Fibroblast of villous mesenchyme (primary cell): ENCODE measurements at places on chromosomes 7 and 10.
A peak's percentile ranks its signal among the peaks of the same experiment; 100 is the strongest.

GRCh38 chr10:26378861-26379294, 59.3 kb upstream of the APBB1IP start:
- DNase-seq: peak; percentile 29

DNA sequence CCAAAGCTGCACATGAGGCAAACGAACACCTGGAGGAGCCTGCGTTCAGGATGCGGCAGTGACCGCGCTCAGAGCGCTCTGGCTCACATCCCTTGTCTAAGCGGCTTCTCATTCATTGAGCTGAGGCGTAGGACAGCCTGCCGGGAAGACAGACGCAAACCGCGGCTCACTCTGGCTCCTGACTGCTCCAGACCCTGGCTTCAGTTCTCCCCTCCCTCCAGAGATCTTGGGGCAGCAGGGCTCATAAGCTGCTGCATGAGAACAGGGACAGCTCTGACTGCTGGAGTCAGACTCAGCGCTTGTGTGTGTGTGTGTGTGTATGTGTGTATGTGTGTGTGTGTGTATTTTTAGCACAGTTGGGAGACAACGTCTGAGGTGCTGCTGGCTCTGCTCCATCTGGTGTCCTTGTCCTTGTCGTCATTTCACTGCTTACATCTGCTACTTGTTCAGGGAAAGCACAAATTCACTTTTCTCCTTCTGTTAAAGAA, 15.8 kb upstream of the LYZL2 start:
- peak; percentile 27 for DNase-seq

- DNase-seq: no peak
Measured at GRCh38 chr10:85008488-85009184, 680.2 kb downstream of the CCSER2 start.

- DNase-seq: peak; percentile 42
Measured at GRCh38 chr7:130151591-130152492, 53.4 kb downstream of the TMEM209 start.

- peak; percentile 59 for DNase-seq
Measured at GRCh38 chr7:130560972-130561371, 69.1 kb downstream of the MEST start.

- no peak for DNase-seq
Measured at GRCh38 chr10:103933557-103934121, 15.7 kb upstream of the STN1 start.

GRCh38 chr7:91579837-91580236, 300.7 kb downstream of the MTERF1 start:
- no peak for DNase-seq

GRCh38 chr7:108129018-108129965, 869 bp downstream of the LAMB4 start:
- peak; percentile 29 for DNase-seq
